ENCODE measurements at places on chromosomes 1 and 21. TPM values are rescaled to one million over a fixed set of nuclear protein-coding genes. Genes with fewer than 3 reads are reported as not detected.

Gene CD46
- total RNA-seq, result 143 TPM

Gene DLGAP3
- total RNA-seq, result 0.49 TPM

Gene NBPF4
- not detected for total RNA-seq

Gene BRDT
- not detected for total RNA-seq

Gene ATP6V1G3
- not detected for total RNA-seq

Gene ECE1
- total RNA-seq, result 62.9 TPM

Gene MYOG
- not detected for total RNA-seq

Gene NPHS2
- total RNA-seq, result not detected

Gene CACYBP
- total RNA-seq, result 86.2 TPM

Gene CTSS
- 56.4 TPM for total RNA-seq

DNA sequence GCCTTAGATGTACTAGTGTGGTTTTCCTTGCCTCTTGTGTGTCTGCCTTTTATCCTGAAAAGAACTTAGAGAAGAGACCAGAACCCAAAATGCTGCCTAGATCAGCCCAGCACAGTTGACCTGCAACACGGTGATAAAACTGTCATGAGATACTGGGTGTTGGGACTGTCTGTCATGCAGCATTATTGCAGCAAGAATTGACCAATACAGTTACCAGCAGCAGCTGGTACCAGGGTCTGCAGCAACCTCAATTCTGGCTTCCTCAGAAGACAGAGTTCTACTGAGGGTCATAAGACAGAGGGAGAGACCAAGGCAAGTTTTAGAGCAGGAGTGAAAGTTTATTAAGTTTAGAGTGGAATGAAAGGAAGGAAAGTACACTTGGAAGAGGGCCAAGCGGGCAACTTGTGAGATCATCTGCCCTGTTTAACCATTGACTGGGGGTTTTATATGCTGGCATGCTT is 182.0 kb downstream of the DYRK1A start:
- peak; percentile 44 for DNase-seq

DNA sequence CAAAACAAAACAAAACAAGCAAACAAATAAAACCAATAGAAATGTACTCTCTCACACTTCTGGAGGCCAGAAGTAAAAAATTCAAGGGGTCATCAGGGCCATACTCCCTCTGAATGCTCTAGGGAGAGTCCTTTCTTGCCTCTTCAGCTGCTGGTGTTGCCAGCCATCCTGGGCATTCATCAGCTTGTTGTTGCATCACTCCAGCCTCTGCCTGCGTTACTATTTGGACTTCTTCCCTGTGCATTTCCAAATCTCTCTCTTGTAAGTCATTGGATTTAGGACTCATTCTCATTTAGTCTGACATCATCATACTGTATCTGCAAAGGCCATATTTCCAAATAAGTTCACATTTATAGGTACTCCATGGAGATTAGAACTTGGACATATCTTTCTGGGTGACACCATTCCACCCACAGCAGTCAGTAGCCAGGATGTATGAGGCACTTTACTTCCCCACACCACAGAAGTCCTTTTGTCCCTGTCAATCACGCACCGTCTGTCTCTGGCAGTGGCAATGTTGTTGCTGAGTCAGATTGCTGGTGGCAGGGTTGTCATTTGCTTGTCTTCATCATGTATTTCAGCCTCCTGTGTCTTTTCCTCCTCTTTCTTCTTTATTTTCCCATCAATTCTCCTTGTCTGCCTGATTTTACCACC is 151.0 kb upstream of the KCNJ6 start:
- DNase-seq, result no peak

DNA sequence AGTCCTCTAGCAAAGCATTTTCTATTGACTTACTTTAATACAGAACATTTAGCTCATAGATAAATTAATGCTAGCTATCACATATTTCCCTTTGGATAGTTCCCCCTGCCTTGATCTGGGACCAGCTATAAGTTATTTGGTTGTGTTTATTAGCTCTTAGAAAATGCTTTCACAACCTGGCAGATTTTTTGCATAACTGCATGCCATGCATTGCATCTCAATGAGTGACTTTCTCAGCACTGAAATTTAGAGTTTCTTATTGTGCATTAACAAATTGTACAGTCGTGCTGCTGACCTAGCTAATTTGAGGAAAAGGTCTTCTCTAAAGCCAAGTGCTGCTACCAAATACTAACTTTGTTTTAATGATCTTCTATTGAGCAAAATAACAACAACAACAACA is 164.8 kb downstream of the PLPPR5 start:
- DNase-seq, result no peak

DNA sequence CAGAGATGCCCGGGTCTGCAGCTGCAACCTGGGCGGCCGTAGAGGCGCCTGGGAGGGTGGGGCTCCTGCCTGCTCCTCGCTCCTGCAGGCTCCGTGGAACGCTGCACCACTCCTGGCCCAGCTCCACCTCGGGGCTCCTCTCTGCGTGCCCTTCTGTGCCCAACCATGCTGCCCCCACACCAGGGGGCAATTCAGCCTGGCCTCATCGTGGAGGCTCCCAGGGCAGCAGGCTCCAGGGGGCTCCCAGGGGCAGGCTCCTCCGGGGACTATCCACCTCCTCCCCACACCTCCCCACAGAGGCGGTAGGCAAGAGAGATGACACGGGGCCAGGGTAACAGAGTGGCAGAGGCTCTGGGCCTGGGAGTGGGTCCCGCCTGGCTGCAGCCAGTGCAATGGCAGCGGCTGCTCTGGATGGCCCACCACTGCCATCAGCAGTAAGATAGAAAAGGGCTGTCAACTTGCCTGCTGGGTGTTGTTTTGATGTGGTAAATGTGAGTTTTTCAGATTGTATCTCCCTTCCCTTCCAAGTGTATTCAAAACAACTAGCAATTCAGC is 22.4 kb upstream of the LRRC8C start:
- DNase-seq, result no peak

GRCh38 chr1:220962031-220962751 is 82.9 kb downstream of the HLX start:
- no peak for DNase-seq

- DNase-seq, result no peak
Measured at GRCh38 chr1:6724517-6725141, 23.0 kb upstream of the DNAJC11 start.

DNA sequence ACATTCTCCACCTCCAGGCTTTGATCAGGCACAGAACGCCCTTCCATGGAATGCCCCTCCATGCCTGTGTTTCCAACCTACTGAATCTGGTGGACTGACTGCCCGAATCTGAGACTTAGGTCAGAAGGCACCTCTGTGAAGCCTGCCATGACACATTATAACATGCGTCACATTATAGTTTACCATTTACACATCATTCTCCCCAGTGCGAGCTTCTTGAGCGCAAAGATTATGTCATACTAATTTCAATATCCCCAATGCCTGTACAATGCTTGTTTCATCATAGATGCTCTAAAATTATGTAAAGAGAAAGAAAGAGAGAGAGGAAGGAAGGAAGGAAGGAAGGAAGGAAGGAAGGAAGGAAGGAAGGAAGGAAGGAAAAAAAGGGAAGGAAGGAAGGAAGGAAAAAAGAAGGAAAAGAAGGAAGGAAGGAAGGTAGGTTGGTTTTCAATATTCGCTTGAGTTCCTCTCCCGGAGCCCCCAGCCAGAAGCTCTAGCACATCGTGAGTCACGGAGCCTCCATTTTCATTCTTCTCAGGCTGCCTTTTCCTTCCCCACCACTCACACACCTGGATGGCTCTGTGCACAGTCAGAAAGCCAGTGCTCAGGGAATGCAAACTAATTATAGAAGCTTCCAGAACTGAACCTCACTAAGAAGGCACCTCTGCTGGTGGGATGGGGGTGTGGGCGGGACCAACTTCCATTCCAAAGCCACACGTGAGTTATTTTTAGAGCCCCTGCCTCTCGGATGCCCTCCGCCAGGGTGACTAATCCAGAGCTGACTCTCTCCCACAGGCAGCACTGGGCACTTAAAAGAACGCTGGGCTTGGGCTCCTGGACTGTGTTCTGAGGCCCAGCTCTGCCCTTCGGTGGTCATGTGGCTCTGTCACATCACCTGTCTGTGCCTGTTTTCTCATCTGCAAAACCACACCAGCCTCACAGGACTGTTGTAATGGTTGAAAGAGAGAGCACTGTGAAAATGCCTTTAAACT is 27.4 kb downstream of the LAMB3 start:
- no peak for DNase-seq

DNA sequence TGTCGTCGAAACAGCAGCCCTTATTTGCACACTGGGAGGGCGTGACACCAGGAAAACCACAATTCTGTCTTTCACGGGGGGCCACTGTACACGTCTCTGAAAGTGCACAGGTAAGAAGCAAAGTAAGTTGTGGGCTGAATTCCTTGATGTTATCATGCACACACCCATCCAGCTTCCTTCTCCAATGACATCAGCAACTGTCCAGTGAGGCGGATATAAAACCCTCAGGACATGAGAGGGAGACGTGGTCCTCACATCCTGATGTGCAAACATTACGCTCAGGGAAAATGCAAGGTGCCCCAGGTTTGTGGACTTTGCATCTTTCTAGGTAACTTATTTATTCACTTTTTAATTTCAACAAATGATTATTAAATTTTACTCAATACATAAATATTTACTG is 3.0 kb downstream of the TFF1 start:
- DNase-seq, result no peak

- no peak for DNase-seq
Measured at GRCh38 chr1:185463011-185463410, 146.0 kb upstream of the IVNS1ABP start.

GRCh38 chr21:38809198-38809878 is 3.6 kb downstream of the ETS2 start:
- DNase-seq, result no peak

GRCh38 chr1:226312065-226312464 is 3.1 kb upstream of the LIN9 start:
- DNase-seq, result no peak

DNA sequence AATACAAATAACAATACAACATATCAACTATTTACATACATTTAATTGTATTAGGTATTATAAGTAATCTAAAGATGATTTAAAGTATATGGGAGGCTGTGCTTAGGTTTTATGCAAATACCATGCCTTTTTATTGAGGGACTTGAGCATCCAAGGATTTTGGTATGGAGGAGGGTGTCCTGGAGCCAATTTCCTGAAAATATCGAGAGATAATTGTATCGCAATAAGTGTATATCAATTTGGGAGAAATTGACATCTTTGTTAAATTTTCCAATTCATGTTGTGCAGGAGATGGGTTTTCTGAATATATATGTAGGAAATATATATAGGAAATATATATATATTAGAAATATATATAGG is 63.5 kb downstream of the ATP1A1 start:
- DNase-seq, result no peak

GRCh38 chr1:221397606-221398005 is 344.3 kb downstream of the DUSP10 start:
- DNase-seq, result no peak

DNA sequence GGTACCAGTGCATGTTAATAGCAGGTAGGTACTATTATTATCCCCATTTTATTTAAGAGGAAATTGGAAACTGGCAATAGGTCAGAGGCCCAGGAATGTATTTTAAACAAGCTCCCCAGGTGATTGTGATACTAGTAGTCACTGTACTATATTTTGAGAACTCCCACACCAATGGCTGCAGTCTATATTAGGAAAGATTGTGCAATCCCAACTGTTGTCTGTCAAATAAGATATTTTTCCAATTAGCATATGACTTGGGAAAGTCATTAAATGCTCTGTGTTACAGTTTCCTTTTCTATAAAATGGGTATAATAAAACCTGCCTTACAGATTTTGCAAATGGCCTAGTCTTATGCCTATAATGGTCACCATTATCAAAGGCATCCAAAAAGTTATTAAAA is 94.2 kb upstream of the DMRTA2 start:
- DNase-seq, result no peak

DNA sequence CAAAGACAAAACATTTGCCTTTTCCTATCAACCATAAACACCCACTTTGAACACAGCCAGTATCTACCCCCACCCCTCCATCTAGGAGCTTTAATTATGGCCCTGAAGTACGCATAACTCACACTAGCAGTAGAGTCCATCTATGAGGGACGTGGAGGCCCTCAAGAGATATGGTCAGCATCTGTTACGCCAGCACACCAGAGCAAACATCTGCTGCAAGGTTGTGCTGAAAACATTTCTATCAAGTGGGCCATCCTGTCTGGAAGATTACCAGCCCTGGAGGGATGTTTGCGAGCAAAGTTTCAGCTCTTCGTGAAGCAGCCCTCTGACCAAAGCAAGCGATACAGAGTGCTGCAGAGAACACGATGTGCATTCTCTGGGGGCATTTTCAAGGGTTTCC is 74.6 kb downstream of the SLC45A1 start:
- no peak for DNase-seq

GRCh38 chr1:53715478-53715877 is 23.5 kb downstream of the GLIS1 start:
- no peak for DNase-seq

GRCh38 chr1:172270605-172271004 is 149.9 kb upstream of the C1orf105 start:
- no peak for DNase-seq
